ENCODE measurements at places on chromosomes 11 and 22.

- DNase-seq = no peak
Observed at GRCh38 chr11:17258670-17259069, 17.9 kb upstream of the NUCB2 start.

DNA sequence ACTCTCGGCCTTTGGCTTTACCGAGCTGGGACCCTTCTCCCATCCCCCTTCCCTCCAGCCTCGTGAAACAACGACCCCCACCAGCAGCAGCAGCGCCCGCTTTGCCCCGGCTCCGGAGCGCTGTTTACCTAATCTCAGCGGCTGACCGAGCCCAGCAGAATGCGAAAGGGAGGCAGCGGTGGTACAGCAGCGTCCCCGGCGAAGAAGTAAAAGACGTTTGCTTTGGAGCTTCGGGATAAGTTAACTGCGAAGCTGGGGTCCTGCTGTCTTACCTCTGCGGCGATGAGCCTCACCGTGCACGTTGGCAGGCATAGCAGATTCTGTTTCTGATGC, 2.0 kb upstream of the LARGE1 start:
- no peak for DNase-seq

- no peak for DNase-seq
Observed at GRCh38 chr11:31415435-31415834, 45.8 kb downstream of the DNAJC24 start.

GRCh38 chr11:109553284-109553683, 131.3 kb downstream of the C11orf87 start:
- no peak for DNase-seq

GRCh38 chr11:130323452-130324450, 9.0 kb upstream of the ZBTB44 start:
- DNase-seq = no peak

GRCh38 chr22:42760806-42761565, 40.3 kb upstream of the A4GALT start:
- DNase-seq = no peak

GRCh38 chr11:15901054-15901453, 455.3 kb downstream of the SOX6 start:
- no peak for DNase-seq

- peak; percentile 48 for DNase-seq
Observed at GRCh38 chr22:42560781-42561180, 7.0 kb downstream of the SERHL2 start.

DNA sequence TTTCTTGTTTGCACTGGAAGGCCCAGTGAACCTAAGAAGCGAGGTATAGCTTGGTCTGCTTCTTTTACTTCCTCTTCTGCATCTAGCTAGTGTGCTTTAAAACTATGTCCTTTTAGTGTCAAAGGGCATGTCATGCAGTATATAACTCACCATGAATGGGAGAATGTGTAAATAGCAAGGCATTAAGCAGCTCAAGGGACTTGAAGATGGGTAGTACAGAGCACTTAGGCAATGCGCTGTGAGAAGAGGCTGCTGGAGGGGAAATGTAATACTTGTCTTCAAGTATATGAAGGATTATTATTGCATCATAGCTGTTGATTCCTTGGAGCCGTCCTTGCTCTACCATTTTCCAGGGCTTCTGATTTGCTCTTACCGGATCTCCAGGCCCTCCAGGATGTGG, 7.6 kb downstream of the MAML2 start:
- no peak for DNase-seq

DNA sequence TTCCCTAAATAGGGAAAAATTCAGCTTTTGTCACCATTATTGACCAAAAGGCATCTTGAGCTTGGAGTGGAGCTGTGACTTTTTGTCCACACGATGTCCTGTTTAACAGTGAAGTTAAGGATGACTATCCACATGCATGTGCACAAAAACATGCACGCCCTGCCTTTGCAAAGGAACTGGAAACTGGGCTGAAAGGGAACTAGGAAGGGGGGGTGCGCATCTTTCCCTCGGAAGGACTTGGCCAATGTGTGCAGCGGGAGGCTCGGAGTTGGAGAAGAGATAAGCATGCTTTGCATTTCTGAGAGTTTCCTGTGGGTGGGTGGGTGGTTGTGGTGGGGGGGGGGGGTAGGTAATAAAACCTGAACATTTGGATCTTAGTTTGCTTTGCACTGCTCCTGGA, 411 bp upstream of the KIRREL3 start:
- DNase-seq = no peak

DNA sequence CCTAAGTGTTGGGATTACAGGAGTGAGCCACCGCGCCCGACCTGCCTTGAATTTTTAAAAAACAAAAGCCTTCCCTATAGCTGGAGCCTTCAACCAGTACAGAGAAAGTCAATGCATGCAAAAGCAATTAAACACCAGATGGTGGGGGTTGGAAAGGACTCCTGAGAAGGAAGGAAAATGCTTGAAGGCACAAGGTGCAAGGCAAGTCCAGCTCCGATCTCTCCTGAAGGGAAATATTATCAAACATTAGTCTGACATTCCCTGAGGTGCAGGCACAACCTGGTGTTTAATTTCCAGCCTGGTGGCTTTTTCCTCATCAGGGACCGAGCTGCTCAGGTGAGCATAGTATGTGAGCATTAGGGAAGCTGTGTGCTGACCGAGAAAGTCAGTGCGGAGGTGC, 12.9 kb upstream of the RAPSN start:
- DNase-seq = no peak

- DNase-seq = no peak
Observed at GRCh38 chr11:68025047-68025446, 5.4 kb upstream of the NDUFS8 start.

DNA sequence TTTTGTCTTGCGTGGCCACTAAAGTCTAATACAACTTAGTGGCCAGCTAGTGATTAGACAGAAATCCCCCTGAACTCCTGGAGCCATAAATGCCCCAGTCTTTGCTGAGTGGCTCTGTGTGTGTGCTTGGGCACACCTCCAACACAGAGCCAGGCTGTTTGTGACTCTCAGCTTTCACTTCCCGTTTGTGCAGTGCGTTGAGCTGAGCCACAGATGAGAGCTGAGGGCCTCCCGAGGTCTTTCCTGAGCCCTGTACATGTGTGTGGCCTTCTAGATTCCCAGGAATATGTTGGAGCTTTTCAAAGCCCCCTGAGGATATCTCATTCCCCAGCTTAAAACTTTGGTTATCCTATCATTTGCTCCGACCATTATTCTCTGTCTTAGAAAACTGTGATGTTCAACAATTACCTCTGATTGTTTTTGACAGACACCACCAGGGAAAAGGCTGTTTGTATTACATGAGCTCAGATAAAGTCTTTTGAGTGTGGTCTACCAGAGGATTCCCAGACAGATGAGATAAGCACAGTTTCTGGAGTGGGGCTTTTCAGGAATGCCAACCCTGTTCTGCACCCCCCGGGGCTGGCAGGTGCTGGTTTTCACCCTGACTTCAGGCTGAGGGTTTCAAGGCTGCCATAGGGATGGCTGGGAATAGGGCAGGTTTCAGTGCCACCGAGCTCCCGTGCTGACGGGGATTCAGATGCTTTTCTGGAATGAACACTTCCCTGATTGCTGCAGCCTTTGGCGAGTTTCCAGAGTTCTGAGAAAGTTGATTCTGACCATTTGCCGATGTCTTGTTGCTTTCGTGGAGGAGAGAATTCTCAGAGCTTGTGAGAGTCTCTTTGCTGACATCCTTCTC, 23.8 kb downstream of the IGHMBP2 start:
- DNase-seq = no peak

GRCh38 chr22:46012182-46012880, 35.4 kb upstream of the WNT7B start:
- DNase-seq = peak; percentile 22

DNA sequence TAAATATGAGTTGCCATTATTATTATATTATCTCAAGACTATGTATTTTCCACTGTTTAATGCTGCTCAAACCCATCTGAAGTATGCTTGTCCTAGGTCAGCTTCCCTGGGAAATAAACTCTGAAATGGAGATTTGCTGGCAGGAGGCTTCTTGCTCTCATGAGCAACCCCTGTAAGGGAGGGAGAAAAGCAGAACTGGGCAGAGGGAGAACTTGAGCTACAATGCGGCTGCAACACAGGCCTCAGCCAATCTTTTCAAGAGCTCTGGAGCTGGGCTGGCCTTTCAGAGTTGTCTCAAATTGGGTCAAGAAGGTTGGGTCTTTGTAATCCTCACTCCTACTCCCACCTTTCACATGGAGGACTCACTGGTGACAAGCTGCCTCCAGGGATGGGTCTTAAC, 412.6 kb downstream of the TENM4 start:
- no peak for DNase-seq

DNA sequence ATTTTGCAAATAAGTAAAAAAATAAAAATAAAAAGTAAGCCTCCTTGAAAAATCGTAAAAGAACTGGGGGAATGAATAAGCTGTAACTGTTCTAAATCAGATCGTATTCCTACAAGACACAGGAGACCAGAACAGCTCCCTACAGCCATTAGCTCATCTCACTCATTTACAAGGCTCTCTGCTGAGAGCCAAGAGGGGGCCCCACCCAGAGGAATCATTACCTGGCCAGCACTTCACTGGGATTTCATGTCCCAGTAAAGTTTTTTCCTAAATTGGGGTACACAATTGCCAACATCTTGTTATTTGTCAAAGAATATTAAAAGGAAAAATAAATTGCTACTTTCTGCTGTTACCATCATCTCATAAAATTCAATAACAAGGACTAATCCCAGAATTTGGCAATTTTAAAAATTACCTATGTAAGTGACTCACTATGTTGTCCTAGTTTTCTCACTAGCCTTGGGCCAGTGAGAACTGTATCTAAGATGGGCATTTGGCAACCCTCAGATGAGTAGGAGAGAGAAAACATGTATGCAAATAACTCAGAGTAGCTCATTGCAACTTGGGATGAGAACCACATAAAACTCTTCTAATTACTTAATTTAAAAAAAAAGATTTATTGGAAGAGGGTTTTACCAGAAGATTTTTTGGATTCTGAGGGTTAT, 18.4 kb upstream of the SMTN start:
- DNase-seq = no peak

DNA sequence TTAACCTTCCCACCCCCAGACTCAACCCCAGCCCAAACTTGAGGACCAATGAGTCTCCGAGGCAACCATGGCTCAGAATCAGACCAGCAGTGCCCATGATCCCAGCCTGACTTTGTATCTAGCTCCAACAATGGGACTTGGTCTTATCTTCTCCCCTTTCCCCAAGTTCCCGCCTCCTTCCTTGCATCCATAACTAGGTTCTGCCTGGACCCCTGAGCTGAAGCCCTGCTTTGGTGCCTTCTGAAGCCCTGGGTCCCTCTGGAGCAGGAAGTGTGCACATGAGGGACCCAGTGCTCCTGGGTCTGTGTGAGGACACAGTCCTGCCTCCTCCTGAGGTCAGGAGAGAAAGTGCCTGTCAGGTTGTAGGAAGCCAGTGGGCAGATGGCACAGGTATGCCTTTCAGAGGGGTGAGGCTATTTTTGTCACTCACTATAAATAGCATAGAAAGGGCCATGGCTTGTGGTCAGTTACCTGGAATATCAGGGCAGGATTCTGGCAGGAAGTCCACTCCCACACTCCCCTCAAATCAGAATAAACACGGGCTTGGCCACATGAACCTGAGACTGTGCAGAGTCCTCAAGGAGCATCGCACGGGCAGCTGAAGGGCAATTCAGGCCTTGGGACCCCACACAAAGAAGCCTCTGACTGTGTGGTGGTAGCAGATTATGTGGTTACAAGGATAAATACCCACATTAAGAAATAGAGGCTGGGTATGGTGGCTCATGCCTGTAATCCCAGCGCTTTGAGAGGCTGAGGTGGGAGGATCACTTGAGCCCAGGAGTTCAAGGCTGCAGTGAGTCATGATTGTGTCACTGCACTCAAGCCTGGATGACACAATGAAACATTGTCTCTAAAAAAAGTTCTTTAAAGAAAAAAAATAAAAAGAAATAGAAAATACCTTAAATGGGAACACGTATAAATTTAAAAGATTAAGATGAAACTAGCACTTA, 27.4 kb downstream of the RCN1 start:
- DNase-seq = no peak

GRCh38 chr11:114291842-114292680, 4.1 kb upstream of the NNMT start:
- no peak for DNase-seq

- no peak for DNase-seq
Observed at GRCh38 chr11:35017528-35018342, 101.3 kb downstream of the PDHX start.

DNA sequence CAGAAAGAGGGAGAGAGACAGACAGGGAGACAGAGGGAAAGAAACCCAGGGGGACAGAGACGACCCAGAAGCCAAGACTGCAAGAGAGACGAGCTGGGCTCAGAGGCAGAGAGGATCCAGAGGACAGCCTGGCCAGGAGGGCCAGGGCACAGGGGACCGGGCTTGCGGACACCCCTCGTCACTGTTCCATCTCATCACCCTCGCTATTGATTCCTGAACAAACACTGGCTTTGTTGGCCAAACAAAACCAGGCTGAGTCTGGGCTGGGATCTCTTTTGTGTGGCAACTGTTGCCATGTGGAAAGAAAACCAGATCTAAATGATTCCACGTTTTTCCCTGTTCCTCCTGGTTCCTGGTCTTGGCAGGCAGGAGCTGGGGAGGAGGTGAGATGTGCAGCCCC, 339.4 kb downstream of the MN1 start:
- DNase-seq = peak; percentile 41

- no peak for DNase-seq
Observed at GRCh38 chr11:10946072-10946471, 88.2 kb upstream of the ZBED5 start.

DNA sequence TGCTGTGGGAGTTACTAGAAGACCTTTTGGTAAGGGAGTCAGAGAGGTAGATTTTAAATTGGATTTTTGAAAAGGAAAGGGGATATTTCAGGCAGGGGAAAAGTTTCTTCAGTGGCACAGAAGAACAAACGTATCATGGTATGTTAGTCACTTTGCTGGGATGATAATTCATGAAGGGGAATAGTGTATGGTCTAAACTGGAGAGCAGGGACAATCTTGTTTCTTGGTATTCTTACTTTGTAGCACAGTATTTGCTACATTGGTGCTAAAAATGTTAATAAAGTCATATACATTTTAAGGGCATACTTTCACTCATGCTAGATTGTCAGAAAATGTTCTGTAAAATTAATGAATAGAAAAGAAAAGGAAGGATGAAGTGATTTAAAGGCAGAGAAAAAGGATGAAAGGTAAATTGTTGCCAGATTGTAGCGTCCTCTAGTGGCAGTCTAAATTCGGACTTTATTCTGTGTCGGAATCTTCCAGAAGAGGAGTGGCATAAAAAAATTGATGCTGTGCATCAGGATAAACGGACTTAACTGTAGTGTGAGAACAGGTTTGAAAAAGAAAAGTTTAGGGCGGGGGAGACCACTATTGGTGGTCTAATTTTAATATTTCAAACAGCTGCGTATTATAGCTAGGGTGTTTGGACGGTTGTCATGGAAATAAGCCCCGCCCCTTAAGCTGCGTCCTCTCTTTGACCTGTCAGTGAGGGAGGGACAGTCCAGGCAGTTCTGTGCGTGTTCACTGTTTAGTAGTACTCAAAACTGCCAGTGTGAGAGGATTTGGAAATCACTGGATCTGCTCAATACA, at the start of gene BCO2:
BCO2 (plus strand) TSS at position 724 of the 810 bp plus-strand sequence. CDS start 90 bp downstream, outside the sequence.
- DNase-seq = peak; percentile 60

- DNase-seq = no peak
Observed at GRCh38 chr11:68961245-68961644, 19.5 kb downstream of the MRGPRD start.

GRCh38 chr11:82845356-82846353, 54.6 kb downstream of the PRCP start:
- DNase-seq = no peak

GRCh38 chr22:17537155-17537554, 26.1 kb upstream of the SLC25A18 start:
- DNase-seq = no peak

Measured in frontal cortex (tissue), 4 donors.